ENCODE measurements at places on chromosomes 1 and 21.

DNA sequence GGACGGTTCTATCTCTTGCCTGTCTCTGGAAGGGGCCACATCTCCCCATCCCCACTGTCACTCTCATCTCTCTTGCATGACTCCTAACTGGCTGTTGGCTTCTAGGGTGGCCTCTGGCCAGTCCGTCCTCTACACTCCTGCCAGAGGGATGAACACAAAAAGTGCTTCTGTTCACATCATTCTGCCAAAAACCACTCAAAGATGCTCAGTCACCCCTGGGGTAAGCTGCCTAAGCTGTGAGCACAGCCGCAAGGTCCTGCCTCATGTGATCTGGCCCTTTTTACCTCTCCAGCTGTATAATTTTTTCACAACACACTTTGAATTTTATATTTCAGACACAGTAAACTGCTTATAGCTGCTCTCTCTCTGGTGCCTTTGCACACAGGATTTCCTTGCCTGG is 97.6 kb upstream of the CD34 start:
- no peak for DNase-seq

- DNase-seq = no peak
Observed at GRCh38 chr1:171217658-171218443, 30.4 kb upstream of the FMO1 start.

DNA sequence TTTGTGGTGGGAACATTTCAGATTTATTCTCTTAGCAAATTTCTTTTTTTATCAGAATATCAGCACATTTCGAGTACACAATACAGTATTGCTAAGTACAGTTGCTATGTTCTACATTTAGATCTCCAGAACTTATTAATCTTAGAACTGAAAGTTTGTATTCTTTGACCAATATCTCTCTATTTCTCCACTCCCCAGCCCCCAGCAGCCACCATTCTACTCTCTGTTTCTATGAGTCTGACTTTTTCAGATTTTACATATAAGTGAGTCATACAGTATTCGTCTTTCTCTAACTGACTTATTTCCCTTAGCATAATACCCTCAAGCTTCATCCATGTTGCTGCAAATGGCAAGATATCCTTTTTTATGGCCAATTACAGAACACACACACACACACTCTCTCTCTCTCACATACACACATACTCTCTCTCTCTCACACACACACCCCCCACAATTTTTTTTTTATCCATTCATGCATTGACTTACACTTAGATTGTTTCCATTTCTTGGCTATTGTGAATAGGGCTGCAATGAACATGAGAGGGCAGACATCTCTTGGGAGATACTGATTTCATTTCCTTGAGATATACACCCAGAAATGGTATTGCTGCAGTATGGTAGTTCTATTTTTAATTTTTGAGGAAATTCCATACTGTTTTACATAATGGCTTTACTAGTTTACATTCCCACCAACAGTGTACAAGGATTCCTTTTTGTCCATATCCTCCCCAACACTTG is 15.7 kb downstream of the RPTN start:
- no peak for DNase-seq

- no peak for DNase-seq
Observed at GRCh38 chr1:61051719-61052394, 30.5 kb upstream of the NFIA start.

DNA sequence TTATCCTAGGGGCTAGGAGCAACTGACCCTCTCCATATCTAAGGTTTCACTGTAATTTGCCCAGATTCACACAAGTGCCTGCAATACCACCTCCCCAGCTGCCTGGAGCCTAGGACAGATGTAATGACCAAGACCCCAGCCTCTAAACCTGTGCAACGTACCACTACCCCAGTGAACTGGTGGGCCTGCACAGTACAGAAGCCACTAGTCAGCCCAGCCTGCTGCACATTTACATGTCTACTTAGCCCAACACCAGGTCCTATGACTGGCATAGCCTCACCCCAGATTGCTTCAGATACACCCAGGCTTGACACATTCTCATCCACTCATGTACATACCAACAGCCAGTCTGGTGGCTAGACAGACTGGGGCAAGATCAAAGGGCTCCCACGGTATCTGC is 1336.6 kb downstream of the BRINP3 start:
- no peak for DNase-seq

GRCh38 chr21:42212266-42212665 is 6.7 kb upstream of the ABCG1 start:
- no peak for DNase-seq

DNA sequence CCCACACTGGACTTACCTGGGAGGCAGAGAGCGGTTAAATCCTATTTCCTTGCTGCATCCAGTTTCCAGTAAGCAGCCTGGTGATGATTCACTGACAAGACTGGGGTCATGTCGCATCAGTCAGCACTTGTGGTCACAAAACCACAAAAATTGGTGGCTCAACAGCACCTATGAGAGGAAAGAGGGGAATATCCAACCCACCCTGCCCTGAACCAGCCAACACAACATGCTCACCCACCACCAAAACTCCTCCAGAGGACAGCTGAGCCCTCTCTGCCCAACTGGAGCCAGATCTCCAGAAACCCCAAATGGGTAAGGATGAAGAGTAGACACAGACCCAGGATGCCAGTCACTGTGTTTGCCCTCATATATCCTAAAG is 64.0 kb downstream of the CD46 start:
- no peak for DNase-seq

GRCh38 chr1:44821240-44821715 is 13.0 kb downstream of the BTBD19 start:
- no peak for DNase-seq

DNA sequence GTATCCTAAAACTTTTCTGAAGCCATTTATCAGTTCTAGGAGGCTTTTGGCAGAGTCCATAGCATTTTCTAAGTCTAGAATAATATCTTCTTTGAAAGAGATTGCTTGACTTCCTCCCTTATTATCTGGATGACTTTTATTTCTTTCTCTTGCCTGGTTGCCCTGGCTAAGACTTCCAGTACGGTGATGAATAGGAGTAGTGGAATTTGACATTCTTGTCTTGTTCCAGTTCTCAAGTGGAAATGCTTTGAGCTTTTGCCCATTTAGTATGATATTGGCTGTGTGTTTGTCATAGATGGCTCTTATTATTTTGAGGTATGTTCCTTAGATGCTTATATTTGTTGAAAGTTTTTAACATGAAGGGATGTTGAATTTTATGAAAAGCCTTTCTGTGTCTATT is 1647.9 kb downstream of the PLA2G4A start:
- no peak for DNase-seq
